ENCODE measurements at places on chromosomes 11 and 22.

GRCh38 chr11:19739872-19740271 is 27.2 kb downstream of the NAV2 start:
- DNase-seq = no peak

DNA sequence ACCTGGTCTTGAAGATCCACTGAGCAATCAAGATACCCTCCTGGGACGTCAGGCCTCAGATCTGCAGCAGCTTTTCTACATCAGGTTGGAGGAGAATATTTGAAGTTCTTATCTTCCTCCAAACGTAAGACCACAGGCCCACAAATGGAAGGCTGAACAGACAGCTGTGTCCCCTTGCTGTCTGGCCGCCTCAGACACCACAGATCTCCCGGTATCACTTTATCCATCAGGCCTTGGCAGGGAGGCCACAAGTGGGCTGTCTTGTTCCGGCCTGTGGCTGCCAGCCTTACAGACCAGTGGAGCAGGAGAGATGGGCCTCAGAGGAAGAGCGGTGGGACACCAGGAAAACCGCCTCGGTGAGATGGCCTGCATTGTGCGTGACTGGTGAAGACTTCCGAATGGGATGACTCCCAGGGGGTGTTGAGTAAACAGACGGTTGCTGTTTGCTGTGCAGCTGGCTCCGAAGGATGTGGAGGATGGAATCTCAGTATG is 15.9 kb downstream of the UBASH3B start:
- DNase-seq = no peak

- no peak for DNase-seq
These were observed 72.1 kb downstream of the BARX2 start for GRCh38 chr11:129447654-129448239.

- no peak for DNase-seq
These were observed 200.5 kb upstream of the CHORDC1 start for GRCh38 chr11:90423378-90423777.

DNA sequence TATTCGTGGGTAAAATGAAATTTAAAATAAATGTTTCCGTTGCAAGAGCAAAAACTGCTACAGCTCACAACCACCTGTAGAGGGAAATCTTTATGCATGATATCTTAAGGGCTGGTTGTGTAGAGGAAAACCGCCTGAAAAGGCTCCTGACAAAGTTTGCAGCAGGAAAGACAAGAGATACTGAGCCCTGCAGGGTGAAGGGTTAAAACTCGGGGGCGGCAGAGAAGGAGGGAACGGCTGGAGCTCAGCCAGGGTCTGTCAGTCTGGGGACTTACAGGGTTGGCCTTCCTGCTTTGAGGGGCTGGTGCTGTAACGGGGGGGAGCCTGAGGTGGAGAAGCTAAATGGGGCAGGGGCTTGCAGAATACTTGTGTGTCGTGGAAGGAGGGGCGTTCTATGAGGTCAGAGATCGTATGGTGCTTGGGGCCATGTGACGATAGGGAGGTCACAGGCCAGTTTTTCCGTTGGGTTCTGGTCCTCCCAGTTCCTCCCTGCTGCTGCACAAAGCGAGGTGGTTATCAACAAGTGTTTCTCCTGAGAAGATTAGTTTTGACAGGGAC is 122.9 kb upstream of the HSD17B12 start:
- no peak for DNase-seq

DNA sequence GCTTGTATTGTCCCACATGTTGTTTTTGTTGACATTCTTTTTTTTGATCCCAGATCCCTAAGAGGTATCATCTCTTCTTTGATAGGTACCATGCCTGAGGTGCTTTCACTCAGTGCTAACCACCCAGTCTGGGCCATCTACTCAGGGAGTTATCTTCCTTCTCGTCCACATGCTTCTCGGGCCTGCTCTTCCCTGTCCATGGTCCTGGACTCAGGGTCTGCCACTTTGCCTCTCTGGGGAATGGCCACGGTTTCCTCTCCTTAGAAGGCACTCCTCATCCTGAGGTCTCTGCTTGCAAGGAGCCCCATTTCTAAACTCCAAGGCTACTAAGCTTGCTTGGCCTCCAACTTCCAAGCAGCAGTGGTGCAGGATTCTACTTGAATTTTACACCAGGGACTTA is 227.0 kb upstream of the NCAM1 start:
- no peak for DNase-seq

DNA sequence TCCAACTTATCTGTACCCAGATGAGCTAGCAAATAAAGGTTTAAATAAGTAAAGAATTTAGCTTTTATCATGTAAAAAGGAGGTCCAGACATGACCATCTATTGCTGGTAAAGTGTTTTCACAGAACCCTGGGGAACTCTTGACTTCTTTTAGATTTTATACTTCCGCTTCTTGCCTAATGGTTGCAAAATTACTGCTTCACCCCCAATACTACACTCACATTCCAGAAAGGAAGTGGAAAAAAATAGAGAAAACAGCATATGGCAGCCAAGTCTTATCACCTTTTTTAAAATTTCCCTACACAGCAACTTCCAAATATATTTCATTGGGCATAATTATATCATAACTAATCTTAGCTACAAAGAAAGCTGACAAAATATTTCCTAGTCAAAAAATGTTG is 12.1 kb downstream of the BBOX1 start:
- no peak for DNase-seq

GRCh38 chr11:9569588-9570164 is 3.8 kb upstream of the WEE1 start:
- no peak for DNase-seq

GRCh38 chr11:94175535-94175934 is 46.9 kb downstream of the PANX1 start:
- no peak for DNase-seq

DNA sequence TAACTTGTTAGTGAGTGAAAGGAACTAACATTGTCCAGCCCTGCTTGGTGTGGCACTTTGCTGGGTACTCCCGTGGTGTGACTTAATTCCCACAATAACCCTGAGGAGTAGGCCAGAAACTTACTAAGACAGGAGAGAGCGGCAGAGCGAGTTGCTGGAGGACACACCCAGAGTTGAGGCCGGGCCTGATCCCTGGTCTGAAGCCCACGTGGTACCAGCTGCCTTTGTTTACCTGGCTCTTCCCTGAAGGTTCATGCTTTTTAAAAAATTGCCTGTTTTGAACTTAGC is 594 bp downstream of the MPST start:
- DNase-seq = no peak

DNA sequence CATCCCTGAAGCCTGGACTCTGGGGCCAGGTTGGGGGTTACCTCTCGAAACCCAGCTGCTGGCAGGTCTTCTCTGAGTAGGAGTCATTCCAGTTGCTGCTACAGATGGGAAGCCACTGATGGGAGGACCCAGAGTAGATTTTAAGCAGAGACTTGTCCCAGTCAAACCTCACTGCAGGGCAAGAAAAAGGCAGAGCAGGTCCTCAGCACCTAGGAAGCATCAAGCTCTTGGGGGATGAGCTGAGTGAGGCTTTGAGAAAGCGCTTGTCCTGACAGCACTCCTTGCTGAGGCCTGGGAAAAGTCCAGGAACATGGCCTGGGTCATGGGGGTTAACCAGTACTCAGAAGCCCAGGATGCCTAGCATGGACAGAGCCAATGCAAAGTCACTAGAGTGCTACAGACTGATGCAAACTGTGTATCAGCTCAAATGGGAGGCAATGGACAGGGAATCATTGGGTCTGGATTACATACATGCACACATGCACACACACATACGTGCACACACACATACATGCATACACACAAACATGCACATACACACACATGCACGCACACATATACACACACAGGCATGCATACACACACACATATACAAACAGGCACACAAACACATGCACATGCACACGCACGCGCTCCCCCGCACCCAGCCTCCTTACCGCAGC is 15.3 kb downstream of the TMPRSS13 start:
- no peak for DNase-seq

GRCh38 chr11:14386081-14386480 is 27.1 kb upstream of the RRAS2 start:
- no peak for DNase-seq

- no peak for DNase-seq
These were observed 201.3 kb upstream of the BLID start for GRCh38 chr11:122317305-122317704.

DNA sequence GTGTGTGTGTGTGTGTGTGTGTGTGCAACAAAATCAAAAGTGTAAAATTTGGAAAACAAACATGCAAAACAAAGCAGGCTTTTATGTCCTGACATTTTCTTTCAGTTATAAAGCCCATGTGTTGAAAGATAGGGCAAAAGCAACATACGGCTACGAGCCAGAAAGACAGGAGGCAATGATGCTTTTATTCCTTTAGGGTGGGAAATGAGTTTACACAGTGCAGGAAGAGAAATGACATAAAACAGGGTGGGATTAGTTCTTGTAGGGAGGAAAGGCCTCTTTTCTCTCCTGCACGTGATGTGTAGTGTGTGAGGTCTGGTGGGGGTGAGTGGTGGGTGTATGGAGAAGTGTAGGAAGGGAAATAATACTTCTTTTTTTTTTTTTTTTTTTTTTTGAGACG is 29.4 kb downstream of the IL18 start:
- DNase-seq = no peak

- no peak for DNase-seq
These were observed 173.7 kb upstream of the NECTIN1 start for GRCh38 chr11:119902656-119903231.

DNA sequence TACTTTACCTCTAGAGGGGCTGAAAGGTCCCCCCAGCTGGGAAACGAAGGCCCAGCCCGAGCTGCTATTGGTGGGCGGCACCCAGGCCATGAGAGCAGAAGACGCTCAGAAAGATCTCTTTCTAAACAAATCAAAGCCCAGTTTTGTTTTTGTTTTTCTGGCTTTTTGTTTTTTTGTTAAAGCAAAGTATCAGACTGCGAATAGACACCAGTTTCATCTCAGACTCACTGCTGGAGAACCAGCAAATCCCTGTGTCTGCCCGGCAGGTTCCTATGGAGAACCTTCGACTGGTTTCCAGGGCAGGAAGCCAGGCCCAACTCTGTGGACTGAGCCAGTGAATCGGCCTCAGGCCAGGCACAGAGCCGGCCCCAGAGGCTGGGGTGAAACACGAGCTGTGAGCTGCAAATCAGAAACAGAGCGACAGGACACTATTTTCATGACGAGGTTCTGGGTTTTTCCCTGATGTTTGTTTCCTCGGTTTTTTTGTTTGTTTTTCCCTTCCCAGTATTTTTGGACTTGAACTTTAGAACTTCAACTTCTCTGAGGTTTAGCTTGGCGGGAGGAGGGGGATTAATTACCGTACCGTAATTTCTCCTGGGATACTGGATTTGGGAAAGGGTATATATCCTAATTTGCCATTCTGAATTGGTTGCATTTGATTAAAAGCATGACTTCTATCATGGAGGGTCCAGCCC is 16.0 kb upstream of the B4GALNT4 start:
- DNase-seq = no peak

- no peak for DNase-seq
These were observed 43.6 kb downstream of the TMEM135 start for GRCh38 chr11:87081358-87081757.

DNA sequence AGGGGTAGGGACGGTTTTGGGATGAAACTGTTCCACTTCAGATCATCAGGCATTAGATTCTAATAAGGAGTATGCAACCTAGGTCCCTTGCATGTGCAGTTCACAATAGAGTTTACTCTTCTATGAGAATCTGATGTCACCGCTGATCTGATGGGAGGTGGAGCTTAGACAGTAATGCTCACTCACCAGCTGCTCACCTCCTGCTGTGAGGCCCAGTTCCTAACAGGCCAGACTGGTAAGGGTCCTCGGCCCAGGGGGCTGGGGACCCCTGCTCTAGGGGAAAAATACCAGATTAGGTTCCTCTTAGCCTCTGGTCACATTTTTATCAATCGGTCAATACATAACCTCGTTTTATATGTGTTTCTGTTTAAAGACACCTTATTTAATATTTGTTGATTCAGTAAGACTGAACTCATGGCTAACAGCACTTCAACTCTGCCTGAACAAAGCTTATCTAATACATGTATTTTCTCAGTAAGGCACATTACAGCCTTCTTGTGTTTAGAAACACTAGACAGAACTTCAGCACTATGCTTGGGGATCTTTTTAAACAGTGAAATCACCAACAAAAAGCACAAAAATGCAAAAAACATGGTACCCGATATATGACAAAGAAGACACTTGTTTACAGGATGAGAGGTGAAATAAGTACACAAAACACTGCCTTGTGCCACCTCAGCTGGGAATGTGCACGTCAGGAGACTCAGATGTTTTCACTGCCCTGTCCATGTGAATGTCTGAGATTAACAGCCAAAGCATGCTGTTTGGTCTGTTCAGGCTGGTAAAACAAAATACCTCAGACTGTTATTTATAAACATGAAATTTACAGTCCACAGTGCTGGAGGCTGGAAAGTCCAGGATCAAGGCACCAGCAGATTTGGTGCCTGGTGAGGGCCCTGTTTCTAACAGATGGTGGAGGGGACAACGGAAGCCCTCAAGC is 107.5 kb downstream of the USP35 start:
- no peak for DNase-seq

GRCh38 chr11:6666302-6667183 is 10.9 kb upstream of the DCHS1 start:
- no peak for DNase-seq

- DNase-seq = no peak
These were observed 126.8 kb downstream of the IGLL1 start for GRCh38 chr22:23453277-23453676.

- DNase-seq = no peak
These were observed 708.1 kb downstream of the NTM start for GRCh38 chr11:132078264-132079076.

DNA sequence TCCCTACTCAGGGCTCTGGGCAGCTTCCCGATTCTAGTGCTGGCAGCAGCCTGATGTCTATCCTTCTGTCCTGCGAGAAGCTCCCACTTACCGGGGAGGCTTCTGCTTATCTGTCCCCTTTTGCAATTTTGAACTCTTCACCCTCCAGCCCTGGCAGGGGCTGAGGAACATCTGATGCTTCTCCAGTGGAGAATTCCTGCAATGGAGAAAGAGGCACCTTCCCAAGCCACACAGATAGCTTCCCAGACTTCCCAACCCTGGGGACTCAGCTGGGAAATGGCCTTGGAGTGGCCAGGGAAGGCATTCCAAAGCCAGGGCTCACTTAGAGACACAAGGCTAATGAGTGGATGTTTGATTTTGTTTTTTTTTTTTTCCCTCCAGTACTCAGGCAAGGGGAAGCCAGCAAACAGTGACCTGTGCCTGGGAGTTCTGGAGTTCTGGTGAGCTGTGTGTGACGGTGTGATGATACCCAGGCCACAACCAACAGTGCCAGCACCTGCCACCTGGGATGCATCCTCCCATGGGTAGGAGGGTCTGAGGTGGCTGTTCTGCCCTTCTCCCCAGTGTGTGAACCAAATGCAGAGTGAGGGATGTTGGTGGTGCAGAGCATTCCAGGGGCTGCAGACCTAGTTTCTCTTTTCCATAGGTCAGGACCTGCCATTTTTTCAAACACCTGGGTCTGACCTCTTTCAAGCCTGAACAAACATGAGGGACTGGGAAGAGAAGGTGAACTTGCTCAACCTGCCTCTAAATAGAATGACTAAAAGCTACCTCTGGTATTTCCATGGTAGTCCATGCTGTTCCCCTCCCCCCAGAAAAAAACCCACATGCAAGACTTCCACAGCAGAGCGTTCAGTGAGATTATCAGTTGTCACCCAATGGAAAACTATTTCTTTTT is 95.1 kb downstream of the CCDC81 start:
- no peak for DNase-seq
